Activated CD8-positive, alpha-beta memory T cell treated with anti-CD3 and anti-CD28 coated beads, Interleukin-2, amount 10 ng/mL, durations not matched to agents 7 days and 5 days (primary cell): ENCODE measurements at places on chromosomes 11 and 22. TPM values are rescaled to one million over a fixed set of nuclear protein-coding genes. Genes with fewer than 3 reads are reported as not detected.

GRCh38 chr11:30763951-30764350 lies 177.8 kb upstream of the MPPED2 start:
- H3K4me3 ChIP-seq, result no peak overlapping the region
- H3K27ac ChIP-seq, result no peak overlapping the region
- no peaks in the 10 kb centered on the region for H3K36me3 ChIP-seq
- H3K27me3 ChIP-seq, result no peaks in the 10 kb centered on the region
- H3K4me1 ChIP-seq, result no peaks in the 10 kb centered on the region

DNA sequence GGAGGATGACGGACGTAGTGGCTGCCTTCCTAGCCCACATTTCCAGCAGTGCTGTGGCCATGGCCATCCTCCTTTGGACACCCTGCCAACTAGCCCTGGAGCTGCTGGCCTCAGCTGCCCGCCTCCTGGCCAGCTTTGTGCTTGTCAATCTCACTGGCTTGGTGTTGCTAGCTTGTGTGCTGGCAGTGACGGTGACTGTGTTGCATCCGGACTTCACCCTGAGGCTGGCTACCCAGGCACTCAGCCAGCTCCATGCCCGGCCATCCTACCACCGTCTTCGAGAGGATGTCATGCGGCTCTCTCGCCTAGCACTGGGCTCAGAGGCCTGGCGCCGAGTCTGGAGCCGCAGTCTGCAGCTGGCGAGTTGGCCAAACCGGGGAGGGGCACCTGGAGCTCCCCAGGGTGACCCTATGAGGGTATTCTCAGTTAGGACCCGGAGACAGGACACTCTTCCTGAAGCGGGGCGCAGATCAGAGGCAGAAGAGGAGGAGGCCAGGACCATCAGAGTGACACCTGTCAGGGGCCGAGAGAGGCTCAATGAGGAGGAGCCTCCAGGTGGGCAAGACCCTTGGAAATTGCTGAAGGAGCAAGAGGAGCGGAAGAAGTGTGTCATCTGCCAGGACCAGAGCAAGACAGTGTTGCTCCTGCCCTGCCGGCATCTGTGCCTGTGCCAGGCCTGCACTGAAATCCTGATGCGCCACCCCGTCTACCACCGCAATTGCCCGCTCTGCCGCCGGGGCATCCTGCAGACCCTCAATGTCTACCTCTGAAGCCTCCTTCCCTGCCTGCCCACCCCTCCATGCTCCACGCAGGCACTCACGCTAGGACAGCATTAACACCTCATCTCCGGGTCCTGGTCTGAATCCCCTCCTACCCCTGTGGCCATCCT lies 1.6 kb downstream of the RNF26 start:
- peak overlapping the region; percentile 93 for H3K4me3 ChIP-seq
- H3K27ac ChIP-seq, result peak overlapping the region; percentile 96
- no peak for DNase-seq
- peaks cover 16% of the 10 kb centered on the region for H3K27me3 ChIP-seq
- peaks cover 4% of the 10 kb centered on the region for H3K36me3 ChIP-seq

GRCh38 chr11:75718419-75719339 lies 1.0 kb downstream of the MOGAT2 start:
- H3K27me3 ChIP-seq, result peaks cover 11% of the 10 kb centered on the region
- peaks cover 2% of the 10 kb centered on the region for H3K4me1 ChIP-seq
- H3K36me3 ChIP-seq, result no peaks in the 10 kb centered on the region
- DNase-seq, result no peak

DNA sequence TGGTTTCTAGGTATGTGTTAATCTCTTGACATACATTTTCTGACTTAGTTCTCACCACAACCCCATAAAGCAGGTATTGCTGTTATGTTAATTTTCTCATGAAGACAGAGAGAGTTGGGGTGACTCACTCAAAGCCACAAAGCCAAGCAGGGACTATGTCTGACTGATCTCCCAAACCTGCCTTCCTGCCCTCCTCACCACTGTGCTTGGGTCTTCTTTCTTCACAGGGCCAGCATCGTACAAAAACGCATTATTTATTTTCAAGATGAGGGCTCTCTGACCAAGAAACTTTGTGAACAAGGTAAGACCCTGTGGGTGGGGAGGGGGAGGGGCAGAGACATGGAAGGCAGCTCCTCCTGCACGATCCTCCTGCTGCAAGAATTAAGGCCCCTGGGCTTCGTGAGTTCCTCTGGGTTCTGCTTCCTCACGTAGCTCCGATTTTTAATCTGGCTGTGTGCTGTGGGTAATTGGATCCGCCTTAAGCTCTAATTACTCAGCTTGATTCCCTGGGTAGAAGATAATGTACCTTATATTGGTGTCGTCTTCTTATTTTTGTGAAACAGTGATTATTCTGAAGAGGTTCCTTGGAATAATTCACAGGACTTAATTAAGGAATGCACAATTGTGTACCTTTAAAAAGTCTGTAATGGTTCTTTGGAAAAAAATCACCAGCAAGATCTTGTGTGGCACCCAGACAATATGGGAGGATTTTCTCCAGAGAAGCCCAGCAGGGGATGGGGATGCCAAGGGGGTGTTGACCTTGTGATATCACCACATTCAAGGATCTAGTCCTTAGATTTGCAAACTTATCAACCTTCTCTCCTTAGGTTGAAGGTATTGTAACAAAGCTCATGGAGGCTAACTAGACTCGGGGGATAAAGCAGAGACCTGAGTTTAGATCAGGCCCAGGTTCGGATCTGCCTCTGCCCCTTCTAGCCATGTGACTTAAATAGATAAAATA lies 112.9 kb downstream of the SPON1 start:
- peak; percentile 85 for DNase-seq
- H3K4me1 ChIP-seq, result peaks cover 41% of the 10 kb centered on the region
- H3K36me3 ChIP-seq, result no peaks in the 10 kb centered on the region
- H3K27ac ChIP-seq, result peak overlapping the region; percentile 48

GRCh38 chr11:63242089-63242781 lies 1.2 kb downstream of the SLC22A25 start:
- DNase-seq, result no peak
- H3K36me3 ChIP-seq, result no peaks in the 10 kb centered on the region
- no peak overlapping the region for H3K27ac ChIP-seq
- peaks cover 31% of the 10 kb centered on the region for H3K27me3 ChIP-seq

DNA sequence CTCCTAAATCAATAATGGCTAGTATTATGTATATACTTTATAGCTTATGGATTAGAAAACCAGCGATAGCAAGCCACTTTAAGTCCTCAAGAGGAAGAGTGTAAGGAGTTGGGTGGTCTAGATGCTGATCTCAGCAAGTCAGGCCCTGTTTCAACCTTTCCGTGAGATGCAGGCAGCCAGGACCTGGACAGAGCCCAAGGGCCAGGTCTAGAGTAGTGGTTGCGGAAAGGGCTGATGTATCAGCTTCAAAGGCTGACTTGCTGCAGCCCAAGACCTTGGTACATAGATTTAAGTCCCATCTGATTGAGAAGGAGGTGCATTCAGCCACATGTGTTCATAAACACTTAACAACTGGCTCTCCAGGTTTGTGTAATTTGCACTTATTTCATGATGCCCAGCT lies 33.4 kb downstream of the FLI1 start:
- DNase-seq, result no peak
- H3K36me3 ChIP-seq, result peaks cover 33% of the 10 kb centered on the region
- no peak overlapping the region for H3K4me3 ChIP-seq
- H3K27me3 ChIP-seq, result no peaks in the 10 kb centered on the region

GRCh38 chr22:25704701-25705100 lies 37.3 kb upstream of the MYO18B start:
- H3K27me3 ChIP-seq, result no peaks in the 10 kb centered on the region
- H3K4me1 ChIP-seq, result peaks cover 60% of the 10 kb centered on the region
- peaks cover 50% of the 10 kb centered on the region for H3K36me3 ChIP-seq
- peak overlapping the region; percentile 63 for H3K27ac ChIP-seq
- no peak for DNase-seq
- no peak overlapping the region for H3K4me3 ChIP-seq

The MTA2 gene
- 245 TPM for total RNA-seq

The OR51E2 gene
- total RNA-seq, result not detected

- H3K27me3 ChIP-seq, result no peaks in the 10 kb centered on the region
- H3K4me3 ChIP-seq, result no peak overlapping the region
- no peak overlapping the region for H3K27ac ChIP-seq
- peaks cover 2% of the 10 kb centered on the region for H3K4me1 ChIP-seq
- DNase-seq, result no peak
Measured at GRCh38 chr11:8000390-8000789, 13.3 kb downstream of the EIF3F start.

GRCh38 chr11:2381494-2382128 lies 4.5 kb downstream of the CD81 start:
- no peak for DNase-seq
- no peaks in the 10 kb centered on the region for H3K27me3 ChIP-seq
- H3K4me3 ChIP-seq, result no peak overlapping the region
- H3K27ac ChIP-seq, result no peak overlapping the region
- H3K36me3 ChIP-seq, result peaks cover 5% of the 10 kb centered on the region

DNA sequence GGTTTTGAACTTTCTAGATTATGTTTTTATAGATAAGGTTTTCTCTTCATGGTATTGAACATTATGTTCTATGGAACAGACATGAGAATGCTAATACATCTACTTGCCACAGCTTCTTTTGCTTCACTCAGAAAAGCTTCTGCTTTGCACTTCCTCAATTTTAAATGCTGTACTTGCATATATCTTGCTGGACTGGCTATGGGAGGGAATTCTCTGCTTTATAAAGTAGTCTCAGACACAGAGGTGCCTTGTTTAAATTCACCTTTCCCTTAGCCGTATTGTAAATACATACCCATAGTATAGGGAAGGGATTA lies 173.9 kb downstream of the DDX10 start:
- H3K27ac ChIP-seq, result no peak overlapping the region
- peaks cover 13% of the 10 kb centered on the region for H3K36me3 ChIP-seq
- H3K4me3 ChIP-seq, result no peak overlapping the region
- no peak for DNase-seq
- H3K4me1 ChIP-seq, result peaks cover 16% of the 10 kb centered on the region

GRCh38 chr22:38843657-38844314 lies at the start of gene NPTXR:
TSS of gene NPTXR (minus strand) at chr22:38844028.
- H3K27me3 ChIP-seq, result peaks cover 63% of the 10 kb centered on the region
- H3K4me3 ChIP-seq, result peak within 1 kb of the TSS; percentile 60
- no peaks in the 10 kb centered on the region for H3K36me3 ChIP-seq

- H3K36me3 ChIP-seq, result no peaks in the 10 kb centered on the region
- no peak for DNase-seq
- no peak overlapping the region for H3K27ac ChIP-seq
- peaks cover 52% of the 10 kb centered on the region for H3K27me3 ChIP-seq
Measured at GRCh38 chr11:46162700-46163099, 41.4 kb upstream of the PHF21A start.

DNA sequence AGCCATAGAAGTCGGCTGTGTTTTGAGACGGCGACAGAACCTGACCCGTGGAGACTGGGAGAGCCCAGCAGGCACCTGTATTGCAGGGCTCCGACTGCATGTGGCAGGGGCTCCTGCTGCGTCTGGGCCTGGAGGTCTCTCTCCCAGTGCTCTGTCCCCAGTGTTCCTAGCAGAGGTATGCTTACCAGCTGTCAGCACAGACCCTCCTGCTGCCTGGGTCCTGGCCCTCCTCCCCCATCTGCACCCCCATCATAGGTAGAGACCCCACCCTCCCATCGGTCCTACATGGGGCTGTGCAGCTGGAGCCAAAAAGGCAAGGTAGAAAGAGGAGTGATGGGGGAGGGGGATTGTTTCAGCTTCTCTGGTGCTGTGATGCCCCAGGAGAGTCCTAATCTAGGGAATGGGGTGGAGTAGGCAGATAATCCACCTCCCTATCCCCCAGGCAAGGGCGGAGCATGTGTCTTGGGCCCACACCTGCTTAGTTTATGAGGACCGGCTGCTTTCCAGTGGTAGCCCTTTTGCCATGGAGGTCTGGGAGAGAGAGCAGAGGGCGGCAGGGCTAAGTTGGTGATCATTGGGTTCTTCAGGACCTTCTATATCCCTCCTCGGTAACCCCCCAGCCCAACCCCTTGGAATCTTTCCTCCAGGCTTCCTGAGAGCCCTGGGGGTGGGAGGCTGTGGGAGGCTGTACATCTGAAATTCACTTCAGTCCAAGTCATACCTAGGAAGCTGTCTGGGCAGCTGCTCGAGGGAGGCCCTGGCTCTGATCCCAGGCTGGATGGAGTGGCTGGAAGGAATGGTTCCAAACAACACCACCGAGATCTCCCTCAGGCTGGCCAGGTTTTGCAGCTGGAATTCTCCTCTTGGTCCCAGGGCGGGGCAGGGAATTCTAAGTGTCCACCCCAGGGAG lies 5.3 kb downstream of the SLC7A4 start:
- H3K36me3 ChIP-seq, result peaks cover 2% of the 10 kb centered on the region
- peaks cover 12% of the 10 kb centered on the region for H3K27me3 ChIP-seq
- no peak overlapping the region for H3K4me3 ChIP-seq
- DNase-seq, result no peak
- peaks cover 18% of the 10 kb centered on the region for H3K4me1 ChIP-seq

The EI24 gene
- total RNA-seq, result 44.1 TPM

GRCh38 chr11:119449498-119449897 lies 26.5 kb upstream of the THY1 start:
- H3K27ac ChIP-seq, result no peak overlapping the region
- no peaks in the 10 kb centered on the region for H3K36me3 ChIP-seq
- H3K4me1 ChIP-seq, result no peaks in the 10 kb centered on the region
- H3K27me3 ChIP-seq, result peaks cover 51% of the 10 kb centered on the region
- no peak for DNase-seq

DNA sequence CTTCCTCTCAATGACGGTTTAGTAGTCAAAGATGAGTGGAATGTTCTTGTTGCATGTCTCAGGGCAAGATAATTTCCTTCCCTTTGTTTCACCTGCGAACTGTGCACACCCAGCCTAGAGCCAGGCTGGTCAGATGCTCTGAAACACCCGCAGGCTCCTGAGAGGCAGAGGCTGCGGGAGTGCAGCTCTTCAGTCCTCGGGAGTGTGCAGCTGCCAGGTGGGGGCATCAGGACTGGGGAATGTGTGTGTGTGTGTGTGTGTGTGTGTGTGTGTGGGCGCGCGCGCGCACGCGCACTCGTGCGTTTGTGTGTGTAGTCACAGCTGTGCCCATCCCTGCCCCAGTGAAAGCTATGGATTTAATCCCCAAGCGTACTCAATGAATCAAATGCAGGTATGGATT lies 136.2 kb upstream of the NTM start:
- H3K27me3 ChIP-seq, result no peaks in the 10 kb centered on the region
- no peak for DNase-seq
- no peaks in the 10 kb centered on the region for H3K36me3 ChIP-seq

The OR51B2 gene
- total RNA-seq, result not detected

DNA sequence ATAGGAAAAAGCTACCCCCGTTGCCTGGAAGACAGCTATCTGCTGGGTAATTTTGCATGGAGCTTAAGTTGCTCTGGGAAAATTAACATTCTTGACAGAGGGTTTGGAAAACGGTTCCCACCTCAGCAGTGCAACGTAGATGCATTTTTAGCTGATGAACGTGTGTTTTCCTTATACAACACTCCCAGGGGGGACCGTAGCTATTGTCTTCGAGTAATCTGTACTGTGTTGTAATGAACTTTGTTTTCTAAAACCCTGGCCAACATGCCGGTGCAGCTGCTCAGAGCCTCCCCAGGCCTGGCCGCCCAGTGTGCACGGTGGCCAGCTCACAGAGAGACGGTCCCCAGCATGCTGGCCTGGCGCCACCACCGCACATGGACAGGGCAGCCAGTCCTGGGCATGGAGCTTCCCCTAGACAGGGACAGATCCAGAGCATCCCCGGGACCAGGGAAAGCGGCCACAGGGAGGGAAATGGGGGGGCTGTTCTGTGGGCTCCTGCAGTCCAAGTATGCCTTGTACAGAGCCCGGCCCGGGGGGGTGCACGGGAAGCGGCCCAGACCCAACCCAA lies 2.2 kb downstream of the TNNT3 start:
- no peak overlapping the region for H3K27ac ChIP-seq
- H3K4me3 ChIP-seq, result no peak overlapping the region
- no peaks in the 10 kb centered on the region for H3K36me3 ChIP-seq
- H3K27me3 ChIP-seq, result no peaks in the 10 kb centered on the region
- peak; percentile 37 for DNase-seq
